ENCODE measurements at places on chromosomes 6 and 20.

DNA sequence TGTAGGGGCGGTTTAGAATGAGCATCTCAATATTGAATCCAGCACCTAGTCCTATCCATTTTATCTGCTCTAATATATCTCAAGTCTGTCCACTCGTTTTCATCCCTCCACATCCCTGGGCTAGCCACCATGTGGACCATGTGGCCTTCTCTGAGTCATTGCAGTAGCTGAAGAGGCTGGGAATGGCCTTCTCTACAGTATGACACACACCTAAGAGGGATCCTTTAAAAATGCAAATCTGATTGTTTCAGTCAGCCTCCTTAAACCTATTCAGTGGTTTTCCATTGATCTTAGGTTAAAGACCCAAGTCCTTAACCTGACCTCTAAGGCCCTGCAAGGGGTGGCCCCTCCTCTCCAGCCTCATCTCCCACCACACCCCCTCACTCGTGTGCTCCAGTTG is 9.4 kb downstream of the RING1 start:
- no peak for DNase-seq

GRCh38 chr20:46541229-46541935 is 9.1 kb downstream of the OCSTAMP start:
- no peak for DNase-seq

DNA sequence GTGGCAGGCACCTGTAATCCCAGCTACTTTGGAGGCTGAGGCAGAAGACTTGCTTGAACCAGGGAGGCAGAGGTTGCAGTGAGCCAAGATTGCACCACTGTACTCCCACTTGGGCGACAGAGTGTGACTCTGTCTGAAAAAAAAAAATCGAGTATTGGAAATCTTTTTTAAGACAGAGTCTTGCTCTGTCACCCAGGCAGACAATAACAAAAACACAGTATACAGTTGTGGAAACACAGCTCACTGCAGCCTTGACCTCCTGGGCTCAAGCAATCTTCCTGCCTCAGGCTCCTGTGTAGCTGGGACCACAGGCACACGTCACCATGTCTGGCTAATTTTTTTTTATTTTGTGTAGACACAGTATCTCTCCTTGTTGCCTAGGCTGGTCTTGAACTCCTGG is 15.0 kb downstream of the NANP start:
- no peak for DNase-seq

DNA sequence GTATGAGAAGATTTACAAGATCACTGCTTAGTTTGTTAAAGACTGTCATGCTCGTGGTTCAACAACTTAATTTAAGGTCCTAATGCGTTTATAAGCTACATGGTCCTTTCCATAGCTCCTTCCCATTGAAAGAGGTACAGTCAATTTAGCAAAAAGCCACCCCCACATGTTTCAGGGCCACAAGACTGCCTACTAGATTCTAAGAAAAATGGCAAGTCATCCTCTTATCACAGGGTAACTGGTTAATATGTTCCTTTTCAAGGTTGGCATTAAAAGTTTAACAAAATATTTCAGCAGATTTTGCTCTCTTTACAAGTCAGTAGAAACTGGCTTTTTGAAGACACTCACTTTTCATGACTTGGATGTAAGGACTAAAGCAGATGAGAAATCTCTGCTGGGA is 15.7 kb downstream of the GSTA3 start:
- DNase-seq = no peak

- no peak for DNase-seq
These were observed 23.6 kb downstream of the POFUT1 start for GRCh38 chr20:32231245-32231644.

DNA sequence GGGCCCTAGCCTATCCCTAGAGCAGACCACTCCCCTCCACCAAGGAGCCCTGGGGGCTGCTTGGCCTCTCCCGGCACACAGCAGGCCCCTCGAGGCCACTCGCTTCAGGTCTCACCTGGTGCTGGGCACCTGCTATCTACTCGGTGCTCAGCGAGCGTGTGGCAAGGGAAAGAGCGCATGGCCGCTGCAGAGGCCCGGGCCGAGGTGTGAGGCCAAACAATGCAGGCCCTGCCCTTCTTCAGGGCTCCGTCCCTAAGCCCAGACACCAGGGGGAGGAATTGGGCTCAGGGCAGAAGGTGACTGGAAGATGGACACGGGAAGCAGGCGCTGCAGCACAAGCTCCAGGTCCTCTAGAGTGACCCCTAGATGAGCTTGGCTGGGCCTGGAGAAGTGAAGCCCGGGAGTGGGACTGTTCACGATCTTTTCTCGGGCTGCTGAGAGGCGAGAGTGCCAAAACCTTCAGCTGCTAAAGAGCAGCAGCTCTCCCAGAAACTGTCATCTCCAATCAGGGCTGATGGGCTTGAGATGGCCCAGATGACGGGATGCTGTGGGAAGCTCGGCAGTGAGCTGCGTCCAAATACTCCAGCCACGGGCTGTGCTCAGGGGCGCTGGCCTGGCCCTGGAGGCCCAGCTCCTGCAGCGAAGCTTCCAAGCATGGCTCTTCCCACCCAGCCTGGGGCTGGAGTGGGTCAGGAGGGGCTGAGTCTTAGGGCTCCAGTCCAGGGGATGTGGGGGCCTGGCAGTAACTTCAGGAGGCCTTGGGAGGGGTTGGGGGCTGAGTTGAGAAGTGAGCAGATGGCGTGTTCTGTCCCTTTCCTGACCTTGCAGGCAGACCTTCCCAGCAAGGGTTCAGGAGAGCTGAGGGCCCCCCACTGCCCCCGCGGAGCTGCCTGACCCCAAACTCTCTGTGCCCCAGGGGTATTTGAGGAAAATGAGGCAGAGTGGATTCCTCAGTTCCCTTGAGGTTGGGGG is 43.7 kb downstream of the APCDD1L start:
- DNase-seq = no peak

GRCh38 chr6:46199387-46199786 is 28.6 kb upstream of the ENPP5 start:
- no peak for DNase-seq

GRCh38 chr6:97322811-97323210 is 39.8 kb upstream of the MMS22L start:
- DNase-seq = no peak

DNA sequence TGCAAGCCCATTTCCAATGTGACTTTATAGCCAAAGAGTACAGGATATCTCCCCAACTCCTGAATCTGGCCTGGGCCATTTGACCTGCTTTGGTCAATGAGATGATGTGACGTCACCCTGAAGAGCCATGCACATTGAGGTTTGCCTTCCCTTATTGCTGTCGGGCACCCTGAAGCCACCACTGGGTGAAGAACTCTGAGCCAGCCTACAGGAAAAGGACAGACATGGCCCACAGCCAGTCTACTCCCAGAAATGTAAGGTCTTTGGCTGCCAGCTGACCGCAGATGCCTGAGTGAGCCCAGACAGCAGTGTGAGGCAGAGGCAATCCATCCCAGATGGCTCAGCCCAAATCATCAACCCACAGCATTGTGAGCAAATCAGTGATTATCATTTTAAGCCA is 3.7 kb upstream of the SYNDIG1 start:
- DNase-seq = no peak

DNA sequence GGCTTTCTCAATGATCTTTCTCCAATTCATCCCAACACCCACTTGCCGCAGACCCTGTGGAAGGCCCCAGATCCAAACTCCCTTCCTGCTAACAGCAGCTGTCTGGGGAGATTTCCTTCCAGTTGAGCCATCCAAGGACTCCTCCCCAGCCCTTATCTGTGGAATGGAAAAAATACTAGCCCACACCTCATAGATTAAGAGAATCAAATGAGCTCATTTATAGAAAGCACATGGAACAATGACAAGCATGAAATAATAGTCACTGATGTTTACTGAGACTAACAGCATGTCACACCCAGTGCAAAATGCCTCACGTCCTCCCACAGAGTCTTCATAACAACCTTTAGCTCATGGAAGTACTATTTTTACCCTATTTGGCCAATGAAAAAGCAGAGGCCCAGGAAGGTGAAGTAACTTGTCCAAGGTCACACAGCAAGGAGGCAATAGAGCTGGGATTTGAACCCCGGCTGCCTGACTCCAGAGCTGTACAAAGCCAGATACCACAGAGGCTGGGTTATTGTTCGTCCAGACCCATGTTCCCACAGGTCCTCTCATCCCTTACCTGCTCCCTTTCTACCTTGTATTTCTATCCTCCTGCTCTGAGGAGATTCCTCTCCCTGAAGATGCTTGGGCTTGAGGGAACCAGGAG is 23.4 kb upstream of the PTGIS start:
- no peak for DNase-seq

DNA sequence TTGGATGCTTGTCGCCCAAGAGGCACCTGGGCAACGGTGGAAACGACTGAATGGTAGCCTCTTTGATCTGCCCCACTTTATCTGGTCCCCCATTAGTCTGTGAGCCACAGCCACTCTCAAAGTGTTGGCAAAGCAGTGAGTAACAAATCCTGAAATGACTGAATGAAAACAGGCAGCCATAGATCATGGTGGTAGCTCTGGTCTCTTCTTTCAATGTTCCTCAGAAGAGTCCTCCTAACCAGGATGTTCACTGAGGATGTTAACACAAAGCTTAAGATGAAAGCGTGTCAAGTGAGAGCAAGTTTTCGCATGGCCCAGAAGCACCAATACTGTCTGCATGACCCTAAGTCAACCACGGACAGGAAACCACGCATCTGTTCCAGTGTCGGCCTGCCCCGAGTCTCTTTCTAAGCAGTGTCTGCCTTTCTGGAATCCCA is 107.3 kb downstream of the IRF4 start:
- no peak for DNase-seq

DNA sequence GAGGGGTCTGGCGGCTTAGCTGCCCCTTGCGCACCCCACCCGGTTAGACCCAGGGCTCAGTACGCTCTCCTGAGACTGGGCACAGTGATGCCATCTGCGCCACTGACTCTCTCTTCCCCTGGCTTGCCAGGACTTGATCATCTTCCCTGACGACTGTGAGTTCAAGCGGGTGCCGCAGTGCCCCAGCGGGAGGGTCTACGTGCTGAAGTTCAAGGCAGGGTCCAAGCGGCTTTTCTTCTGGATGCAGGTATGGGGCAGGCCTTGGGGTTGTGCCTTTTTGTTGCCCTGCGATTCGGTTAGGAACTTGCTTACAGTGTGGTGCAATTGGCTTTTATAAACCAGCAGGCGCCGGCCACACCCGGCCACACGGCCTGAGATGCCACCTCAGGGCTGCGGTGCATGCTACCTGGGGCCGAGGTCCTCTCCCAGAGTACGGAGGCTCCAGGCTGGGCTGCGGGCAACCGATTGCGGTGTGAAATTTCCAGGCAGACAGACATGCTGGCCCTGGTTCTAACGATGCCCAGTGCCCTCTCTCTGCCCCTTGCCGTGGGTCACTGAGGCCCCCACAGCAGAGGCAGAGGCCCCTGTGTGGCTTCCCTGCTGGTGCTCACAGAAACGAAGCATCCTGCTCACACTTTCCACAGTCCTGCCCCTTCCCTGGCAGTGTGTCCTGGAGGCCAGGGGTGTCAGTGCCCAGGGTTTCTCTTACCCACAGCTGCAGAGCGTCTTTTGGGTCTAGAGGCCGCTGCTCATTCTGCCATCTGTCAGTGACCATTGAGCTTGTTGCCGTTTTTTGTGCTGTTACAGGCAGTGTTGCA is 1.7 kb downstream of the ADRM1 start:
- no peak for DNase-seq

DNA sequence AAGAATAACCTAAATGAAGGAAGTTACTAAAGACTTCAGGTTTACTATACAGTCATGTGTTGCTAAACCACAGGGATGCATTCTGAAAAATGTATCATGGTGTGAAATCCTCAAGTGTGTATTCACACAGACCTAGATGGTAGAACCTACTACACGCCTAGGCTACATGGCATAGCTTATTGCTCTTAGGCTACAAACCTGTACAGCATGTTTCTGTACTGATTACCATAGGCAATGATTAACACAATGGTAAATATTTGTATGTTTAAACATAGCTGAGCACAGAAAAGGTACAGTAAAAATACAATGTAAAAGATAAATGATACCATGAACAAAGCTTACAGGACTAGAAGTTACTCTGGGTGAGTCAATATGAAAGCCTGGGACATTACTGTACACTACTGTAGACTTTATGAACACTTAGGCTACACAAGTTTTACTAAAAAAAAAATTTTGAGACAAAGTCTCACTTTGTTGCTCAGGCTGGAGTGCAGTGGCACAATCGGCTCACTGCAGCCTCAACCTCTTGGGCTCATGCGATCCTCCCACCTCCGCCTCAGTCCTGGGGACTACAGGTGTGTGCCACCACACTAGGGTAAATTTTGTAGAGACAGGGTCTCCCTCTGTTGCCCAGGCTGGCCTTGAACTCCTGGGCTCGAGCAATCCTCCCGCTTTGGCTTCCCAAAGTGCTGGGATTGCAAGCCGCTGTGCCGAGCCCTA is 36.0 kb downstream of the ADNP start:
- DNase-seq = no peak

DNA sequence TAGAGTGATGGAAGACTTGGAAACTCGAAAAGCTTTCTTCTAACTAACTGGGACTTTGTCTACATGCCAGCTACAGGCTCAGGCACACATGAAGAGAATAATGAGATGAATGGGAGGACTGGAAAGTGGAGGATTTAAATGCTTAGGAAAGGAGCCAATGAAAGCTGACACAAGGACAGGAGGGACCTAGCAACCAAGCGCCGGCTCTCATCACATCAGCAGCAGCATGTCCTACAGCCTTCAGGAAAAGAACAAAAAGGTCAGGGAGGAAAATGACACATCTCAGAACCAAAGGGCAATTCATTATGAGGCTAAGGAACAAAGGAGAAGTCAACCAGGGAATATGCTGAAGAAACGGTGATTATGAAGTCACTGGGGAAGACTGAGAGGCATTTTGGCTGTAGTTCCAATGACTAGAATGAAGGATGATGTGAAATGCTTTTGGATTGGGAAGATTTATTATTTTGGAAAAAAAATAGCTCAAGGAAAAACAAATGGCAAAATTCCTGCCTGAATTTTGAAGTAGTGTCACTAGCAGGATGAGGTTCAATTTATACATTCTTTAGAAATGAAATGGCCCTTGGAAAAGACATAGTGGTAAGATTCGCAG is 5.7 kb downstream of the BACH2 start:
- DNase-seq = no peak
